ENCODE measurements at places on chromosomes 4 and X.
A peak's percentile ranks its signal among the peaks of the same experiment; 100 is the strongest.

- DNase-seq: no peak
Measured at GRCh38 chrX:22686138-22686541, 313.6 kb upstream of the DDX53 start.

DNA sequence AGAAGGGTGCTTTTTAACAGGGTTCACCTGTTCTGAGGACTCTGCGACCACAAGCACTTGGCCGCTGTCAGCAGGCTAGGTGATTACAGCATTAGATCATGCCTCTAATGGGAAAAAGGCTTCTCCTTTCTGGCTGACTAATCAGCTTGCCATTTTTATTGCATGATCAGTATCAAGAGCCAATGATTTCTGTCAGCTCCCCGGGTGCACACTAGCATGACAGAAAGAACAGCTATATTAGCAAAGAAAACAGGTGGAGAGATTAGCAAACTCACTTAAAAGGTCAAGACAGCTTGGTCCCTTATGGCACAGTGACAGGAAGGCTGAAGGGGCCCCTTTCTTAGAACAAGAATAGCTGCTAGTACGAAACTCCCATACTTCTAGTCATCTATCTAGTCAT is 170.0 kb downstream of the SMIM20 start:
- no peak for DNase-seq

- peak; percentile 18 for DNase-seq
Measured at GRCh38 chr4:148445071-148445859, 3.1 kb upstream of the NR3C2 start.

DNA sequence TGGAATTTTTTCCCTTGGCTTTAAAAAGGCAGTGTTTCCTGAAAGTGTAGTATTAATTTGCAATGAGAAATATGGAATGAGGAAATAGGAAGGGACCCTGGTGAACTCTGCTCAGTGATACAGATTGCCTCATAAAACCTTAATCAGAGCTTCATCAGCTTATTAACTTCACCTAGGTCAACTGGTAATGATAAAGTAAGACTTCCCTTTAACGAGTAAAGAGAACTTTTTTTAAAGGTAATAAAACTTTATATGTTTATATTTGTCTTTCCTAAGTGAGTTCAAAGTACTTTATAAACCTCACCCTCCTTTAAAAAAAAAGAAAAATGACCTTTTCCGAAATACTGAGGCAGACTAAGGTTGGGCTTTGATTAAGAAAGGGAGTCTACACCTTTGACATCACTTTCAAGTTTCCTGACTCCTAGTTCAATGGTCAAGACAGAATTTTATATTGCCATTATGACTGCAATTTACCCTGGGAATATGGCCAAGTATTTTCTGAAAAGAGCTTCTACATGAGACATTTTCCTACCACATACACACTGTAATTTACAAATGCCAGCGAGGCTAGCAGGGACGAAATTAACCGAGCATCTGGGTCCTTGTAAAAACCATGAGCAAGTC is 706.3 kb upstream of the TENM3 start:
- no peak for DNase-seq

DNA sequence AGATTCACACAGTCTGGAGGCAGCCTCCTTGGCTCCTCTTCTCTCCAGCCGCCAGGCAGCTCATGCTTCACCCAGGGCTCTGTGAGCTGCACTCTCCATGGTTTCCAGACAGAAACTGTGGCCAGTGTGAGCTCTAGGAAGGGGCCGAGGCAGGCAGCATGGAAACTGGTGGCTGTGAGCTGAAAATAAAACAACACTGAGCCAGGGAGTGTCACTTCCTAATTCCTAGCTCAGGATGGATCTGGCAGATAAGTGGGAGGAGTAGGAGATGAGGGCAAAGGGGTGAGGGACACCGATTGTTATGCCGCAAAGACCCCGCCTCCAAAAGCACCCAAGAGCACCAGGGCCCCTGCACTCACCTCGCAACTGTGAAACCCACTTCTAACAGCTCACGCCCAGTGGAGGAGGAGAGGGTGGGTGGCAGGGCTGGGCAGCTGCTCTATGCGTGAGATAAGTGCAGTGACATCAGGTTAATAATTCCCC is 69.8 kb downstream of the FHDC1 start:
- no peak for DNase-seq

GRCh38 chr4:130077275-130077674 is 981.3 kb downstream of the C4orf33 start:
- no peak for DNase-seq

DNA sequence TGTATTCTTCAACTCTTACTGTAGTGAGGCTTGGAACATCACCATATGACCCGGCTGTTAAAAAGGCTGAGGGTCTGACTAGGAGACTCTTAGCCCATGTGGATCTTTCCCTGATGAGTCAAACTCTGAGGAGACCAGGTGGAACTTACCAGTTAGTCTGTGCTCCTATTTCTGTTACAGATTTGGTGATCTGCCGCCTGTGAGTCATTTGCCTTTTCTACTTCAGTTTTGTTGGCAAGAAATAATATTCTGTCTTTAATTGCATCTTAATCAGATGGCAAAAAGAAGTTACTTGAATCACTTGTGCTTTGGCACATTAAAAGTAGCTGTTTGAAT is 48.4 kb downstream of the MTM1 start:
- DNase-seq: no peak

DNA sequence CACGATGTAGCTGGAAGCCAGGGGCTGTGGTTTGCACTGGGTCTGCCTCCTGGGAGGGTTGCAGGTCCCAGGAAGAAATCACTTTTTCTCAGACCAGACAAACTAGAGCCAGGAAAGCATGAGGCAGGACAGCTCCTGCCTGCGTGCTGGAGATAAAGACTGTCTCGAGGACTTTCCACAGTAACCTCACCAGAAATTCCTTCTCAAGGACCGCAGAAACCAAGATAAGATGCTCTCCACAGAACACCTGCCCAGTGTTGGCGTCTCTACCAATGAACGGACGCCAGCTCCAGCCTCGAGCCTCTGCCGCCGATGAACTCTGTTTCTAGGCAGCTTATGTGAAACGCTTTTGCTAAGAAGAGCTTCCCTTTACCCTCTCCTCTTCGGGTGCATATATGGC is 76.9 kb upstream of the AFAP1 start:
- DNase-seq: no peak

- DNase-seq: no peak
Measured at GRCh38 chrX:109475174-109475891, 6.6 kb downstream of the GUCY2F start.

- DNase-seq: peak; percentile 30
Measured at GRCh38 chr4:38062088-38062775, 102.0 kb downstream of the PTTG2 start.

GRCh38 chr4:163077680-163078079 is 89.0 kb downstream of the NAF1 start:
- DNase-seq: no peak

DNA sequence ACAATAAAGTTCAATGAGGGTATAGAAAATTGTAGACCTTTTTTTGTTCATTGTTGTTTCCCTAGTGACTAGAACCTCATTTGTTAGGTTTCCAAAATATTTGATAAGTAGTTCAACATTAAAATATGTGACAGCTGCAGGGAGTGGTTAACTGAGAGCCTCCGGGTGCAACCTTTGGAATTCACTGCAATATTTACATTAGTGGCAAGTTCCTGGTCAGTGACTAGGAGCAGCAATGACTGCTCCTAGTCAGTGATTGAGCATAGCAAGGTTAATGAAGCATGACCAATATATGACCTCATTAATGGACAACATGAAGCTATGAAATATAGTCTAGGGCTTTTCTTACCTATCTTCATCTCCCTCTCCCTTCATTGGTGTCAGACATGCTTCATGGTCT is 65.8 kb upstream of the FAM47A start:
- DNase-seq: no peak

GRCh38 chrX:104913348-104913747 is 307.1 kb downstream of the TEX13A start:
- no peak for DNase-seq

DNA sequence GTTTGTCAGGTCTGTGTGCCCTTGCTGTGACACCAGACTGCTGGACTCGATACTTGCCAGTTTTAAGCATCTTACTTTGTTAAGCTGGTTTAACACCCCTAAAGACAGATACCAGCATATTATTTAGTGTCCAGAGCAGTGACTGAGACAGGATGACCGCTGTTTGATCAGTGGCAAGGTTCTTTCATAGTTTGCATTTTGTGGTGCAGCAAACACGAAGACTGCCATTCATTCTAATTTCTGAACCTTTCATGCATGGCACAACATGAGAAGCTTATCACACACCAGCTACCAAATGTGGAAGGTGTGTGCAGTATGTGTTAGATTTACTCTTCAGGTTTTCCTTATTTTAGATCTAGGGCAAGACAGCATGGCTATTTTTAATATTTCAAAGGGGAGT is 28.2 kb downstream of the JADE1 start:
- no peak for DNase-seq

DNA sequence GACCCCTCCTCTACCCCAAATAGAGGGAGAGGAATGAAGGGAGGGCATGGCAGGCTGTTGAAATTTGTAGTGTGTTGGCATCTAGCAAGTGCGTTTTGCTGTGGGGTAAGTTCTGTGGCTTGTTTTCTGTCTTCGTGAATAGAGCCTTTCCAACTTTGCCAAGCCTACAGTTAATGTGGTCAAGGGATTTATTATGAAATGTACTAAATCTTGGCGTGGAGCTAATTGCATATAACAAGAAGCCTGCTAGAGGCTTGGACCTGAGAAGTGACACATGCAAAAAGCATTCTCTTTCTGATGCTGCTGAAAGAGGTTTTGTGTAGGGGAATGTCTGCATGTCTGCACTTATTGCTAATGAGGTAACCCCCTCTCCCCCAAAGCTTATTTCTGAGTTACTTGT is 132.2 kb downstream of the BMPR1B start:
- no peak for DNase-seq

DNA sequence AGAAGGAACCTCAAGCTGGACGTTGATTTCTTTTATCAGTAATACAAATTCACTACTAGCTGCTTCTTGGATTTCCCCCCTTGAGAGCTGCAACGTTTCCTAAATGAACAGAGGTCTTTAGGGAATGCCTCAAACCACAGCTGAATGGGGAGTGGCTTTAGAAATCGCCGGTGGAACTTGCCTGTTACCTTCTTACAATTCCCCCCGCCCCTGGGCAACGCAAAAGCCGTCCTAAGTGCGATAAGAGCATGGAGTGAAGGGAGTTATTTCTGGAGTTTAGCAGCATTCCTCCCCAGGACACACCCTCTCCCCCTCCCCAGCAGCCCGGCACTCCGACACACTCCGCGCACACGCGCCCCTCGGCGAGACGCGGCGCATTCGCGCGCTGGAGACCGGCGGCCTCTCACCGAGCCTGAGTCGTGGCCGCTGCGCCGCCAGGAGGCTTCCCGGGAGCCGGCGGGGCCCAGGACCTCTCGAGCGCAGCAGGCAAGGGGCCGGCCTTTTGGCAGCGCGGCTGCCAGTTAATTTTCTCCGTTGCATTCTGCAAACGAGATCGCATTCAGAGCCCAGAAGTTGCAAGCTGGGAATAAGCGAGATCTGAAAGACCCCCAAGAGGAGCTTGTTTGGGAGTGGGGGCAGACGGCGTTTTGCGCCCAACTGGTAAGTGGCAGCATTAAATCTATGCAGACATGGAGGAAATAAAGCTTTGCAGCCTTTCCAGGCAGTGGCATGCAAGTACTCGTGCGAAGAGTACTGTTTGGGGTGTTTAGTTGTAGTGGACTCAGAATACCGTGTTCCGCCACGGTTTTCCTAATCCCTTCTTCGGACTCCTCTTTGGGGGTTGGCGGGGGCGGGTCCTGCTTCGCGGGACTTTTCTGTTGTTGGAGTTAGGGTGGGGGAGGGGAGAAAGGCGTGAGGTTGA is 134.7 kb downstream of the PALLD start:
- DNase-seq: no peak

DNA sequence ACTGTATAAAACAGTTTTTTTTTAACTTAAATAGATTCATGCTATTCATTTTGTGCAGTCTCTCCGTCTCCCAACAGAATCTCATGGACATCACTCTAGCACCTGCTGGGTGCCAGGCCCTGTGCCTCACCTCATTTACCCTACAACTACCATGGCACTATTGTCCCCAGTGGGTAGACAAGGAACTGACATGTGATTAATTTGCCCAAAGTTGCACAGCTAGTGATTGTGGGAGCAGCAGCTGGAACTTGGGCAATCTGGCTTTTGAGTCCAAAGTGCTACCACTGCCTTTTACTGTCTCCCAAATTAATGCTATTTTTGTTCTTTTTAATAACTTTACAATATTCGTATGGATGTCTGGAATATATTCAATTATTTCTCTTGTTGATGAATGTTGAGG is 11.2 kb upstream of the PGRMC2 start:
- DNase-seq: no peak

DNA sequence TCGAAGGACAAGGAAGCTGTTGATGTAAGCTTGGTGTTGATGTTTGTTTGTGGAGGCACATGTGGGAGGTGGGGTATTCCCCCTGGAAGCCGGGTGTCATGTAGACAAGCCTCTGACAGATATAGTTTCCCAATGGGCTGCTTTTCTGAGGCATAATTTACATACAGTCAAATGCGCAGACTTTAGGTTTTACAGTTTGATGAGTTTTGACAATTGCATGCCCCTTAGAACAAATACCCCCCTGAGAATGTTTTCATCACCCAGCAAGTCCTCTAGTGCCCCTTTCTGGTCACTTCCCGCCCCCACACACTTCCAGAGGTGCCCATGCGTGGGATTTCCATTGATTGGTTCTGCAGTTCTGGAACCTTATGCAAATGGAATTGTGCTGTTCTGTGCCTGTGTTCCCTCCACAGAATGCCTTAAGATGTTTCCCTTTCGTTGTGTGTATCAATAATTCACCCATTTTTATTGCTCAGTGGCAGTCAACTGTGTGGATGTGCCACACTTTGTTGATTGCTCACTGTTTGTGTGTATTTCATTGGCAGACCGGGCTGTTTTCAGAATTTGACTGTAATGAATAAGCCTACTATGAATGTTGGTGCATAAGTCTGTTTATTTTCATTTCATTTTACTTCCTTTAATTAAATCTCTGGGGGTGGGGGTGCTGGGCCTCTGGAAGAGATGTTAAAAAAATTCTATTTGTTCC is 8.5 kb downstream of the EVC start:
- DNase-seq: no peak

GRCh38 chr4:171846232-171846631 is 33.0 kb downstream of the GALNTL6 start:
- DNase-seq: no peak

DNA sequence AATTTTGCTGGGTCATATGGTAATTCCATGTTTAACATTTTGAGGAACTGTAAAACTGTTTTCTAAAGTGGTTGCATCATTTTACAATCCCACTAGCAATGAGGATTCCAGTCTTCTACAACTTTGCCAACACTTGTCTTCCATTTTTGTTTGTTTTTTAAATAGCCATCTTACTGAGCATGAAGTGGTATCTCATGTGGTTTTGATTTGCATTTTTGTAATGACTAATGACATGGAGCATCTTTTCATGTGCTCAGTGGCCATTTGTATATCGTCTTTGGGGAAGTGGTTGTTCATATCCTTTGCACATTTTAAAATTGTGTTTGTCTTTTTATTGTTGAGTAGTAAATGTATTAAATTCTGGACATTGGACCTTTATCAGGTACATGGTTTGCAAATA is 94.7 kb downstream of the TMEM131L start:
- DNase-seq: peak; percentile 47

- DNase-seq: no peak
Measured at GRCh38 chr4:89368861-89369260, 61.3 kb upstream of the GPRIN3 start.
